Non-pigmented ciliary epithelial cell (primary cell): ENCODE measurements at places on chromosomes 11 and 22.

- no peak for DNase-seq
Observed at GRCh38 chr22:30905696-30906341, 62.8 kb downstream of the MORC2 start.

DNA sequence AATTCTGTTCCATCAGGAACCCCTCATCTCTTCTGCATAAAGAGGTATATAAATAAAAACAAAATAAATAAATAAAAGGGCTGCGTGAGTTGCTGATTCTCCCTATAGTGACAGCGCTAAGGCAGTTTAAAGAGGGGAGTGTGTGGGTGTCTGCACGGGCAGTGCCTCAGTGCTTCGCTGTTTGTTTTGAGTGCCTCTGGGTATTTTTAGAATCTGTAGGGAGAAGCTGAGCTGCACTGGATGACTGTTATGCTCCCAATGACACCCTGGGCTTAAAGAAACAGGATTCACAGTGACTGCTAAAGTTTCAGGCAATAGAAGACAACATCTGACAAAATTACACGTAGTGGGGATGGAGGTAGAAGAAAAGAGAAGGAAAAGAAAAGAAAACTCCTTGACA lies 38.8 kb downstream of the SLC1A2 start:
- DNase-seq: no peak

GRCh38 chr11:1485504-1485885 lies 1.1 kb downstream of the MOB2 start:
- no peak for DNase-seq

GRCh38 chr11:13680501-13681264 lies 12.2 kb downstream of the FAR1 start:
- no peak for DNase-seq

DNA sequence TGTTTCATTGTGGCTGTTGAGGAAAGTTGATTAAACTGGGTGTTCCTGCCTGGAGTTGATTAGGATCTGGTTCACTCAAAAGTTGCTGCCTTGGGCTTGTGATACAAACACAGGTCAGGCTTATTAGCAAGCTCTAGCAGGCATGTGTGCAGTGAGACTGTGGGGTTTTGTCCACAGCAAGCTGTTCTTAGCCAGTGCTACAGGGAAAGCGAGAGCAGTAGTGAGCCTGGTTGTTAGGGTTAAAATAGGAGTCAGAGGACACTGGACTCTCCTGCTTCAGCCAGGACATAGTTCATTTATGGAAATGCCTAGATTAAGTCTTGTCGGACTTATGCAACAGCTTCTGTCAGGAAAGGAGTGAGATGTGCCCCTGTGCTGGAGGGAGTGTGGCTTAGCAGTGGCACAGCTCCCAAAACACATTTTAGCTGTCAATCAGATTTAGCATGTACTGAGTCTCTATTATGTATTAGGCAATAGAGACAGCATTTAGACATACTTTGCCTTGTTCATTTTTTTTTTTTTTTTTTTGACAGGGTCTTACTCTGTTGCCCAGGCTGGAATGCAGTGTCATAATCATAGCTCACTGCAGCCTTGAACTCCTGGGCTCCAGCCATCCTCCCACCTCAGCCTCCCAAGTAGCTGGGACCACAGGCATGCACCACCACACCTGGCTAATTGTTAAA lies 8.7 kb downstream of the SNRPD3 start:
- DNase-seq: no peak

GRCh38 chr11:35893796-35894475 lies 49.9 kb upstream of the LDLRAD3 start:
- DNase-seq: no peak

- DNase-seq: no peak
Observed at GRCh38 chr11:45021001-45021400, 70.3 kb upstream of the TP53I11 start.

DNA sequence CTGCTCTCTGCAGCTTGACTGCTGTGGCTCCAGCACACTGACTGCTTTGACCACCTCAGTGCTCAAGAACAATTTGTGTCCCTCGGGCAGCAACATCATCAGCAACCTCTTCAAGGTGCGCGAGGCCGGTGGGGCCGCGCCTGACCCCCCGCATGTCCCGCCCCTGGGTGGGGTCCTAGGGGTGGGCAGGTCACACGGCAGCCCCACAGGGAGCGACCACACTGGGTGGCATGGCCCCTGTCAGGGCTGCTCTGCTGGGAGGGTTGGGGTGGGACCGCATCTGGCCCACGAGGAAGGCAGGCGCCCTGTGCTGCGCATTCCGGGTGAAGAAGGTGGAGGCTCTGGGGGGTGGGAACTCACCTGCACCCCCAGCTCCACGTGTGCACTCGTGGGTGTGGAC lies 4.7 kb upstream of the TSSC4 start:
- no peak for DNase-seq

DNA sequence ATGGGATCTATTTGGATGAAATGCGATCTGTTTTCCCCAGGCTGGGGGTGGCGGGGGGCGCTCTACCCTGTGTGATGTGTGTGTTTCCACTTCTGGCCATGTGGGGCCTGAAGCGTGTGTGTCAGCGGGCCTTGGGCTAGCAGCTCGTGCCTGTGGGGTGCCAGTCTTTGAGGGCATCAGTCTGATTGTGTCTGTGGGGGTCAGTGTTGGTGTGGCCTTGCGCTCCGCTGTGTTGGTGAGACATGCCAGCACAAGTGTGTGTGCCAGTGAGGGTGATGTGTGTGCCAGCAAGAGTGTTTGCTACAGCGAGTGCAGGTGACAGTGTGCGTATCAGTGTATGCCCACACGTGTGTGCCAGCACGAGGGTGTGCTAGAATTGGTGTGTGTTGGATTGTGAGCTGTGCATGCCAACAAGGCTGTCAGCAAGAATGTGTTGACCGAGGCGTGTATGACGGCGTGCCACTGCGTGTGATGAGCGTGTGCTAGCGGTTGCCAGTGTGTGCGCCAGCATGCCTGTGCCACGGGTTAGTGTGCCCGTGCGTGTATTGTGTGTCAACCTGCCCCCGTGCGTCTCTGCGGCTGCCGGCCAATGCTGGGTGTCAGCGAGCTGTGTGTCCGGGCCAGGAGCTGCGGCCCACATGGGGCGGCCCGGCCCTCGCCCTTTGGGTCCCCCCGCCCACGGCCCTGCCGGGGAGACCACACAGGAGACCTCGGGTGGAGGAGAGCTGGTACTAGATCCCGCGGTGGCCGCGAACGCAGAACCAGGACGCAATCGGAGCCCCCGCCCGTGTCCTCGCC lies 519 bp downstream of the ARRB1 start:
- DNase-seq: no peak

DNA sequence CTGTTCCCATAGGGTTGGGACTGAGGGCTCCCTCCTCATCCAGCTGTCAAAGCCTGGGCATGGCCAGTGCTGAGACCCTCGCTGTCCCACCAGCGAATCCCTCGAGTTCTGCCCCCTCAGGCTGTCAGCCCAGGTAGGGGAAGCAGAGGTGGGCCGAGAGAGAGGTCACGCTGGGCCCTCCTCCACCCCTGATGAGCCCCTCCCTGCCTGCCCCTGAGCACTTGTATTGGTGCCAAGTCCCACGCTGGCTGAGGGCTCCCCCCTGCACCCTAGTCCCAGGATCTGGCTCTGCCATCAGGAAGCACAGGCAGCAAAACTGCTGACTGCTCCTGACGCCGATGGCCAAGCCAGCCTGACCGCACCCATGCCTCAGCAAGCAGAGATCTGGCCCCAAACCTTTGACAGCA lies 3.3 kb downstream of the PRR33 start:
- DNase-seq: no peak

GRCh38 chr11:62556875-62557631 lies 10.4 kb upstream of the AHNAK start:
- DNase-seq: no peak

- DNase-seq: no peak
Observed at GRCh38 chr11:36899800-36900199, 301.8 kb upstream of the RAG2 start.

GRCh38 chr11:76792505-76793264 lies 9.5 kb downstream of the TSKU start:
- DNase-seq: no peak

GRCh38 chr22:20437613-20438426 lies at the start of gene SCARF2:
TSS of gene SCARF2 (minus strand) at chr22:20437825. CDS start at chr22:20437754, 71 bp downstream.
- no peak for DNase-seq

DNA sequence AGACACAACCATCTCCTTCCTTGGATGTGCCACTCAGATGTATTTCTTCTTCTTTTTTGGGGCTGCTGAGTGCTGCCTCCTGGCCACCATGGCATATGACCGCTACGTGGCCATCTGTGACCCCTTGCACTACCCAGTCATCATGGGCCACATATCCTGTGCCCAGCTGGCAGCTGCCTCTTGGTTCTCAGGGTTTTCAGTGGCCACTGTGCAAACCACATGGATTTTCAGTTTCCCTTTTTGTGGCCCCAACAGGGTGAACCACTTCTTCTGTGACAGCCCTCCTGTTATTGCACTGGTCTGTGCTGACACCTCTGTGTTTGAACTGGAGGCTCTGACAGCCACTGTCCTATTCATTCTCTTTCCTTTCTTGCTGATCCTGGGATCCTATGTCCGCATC lies 489 bp downstream of the OR10A4 start:
- DNase-seq: no peak

- DNase-seq: no peak
Observed at GRCh38 chr11:125163431-125164063, 1.0 kb upstream of the PKNOX2 start.

GRCh38 chr11:123481640-123482039 lies 51.6 kb downstream of the GRAMD1B start:
- DNase-seq: no peak

DNA sequence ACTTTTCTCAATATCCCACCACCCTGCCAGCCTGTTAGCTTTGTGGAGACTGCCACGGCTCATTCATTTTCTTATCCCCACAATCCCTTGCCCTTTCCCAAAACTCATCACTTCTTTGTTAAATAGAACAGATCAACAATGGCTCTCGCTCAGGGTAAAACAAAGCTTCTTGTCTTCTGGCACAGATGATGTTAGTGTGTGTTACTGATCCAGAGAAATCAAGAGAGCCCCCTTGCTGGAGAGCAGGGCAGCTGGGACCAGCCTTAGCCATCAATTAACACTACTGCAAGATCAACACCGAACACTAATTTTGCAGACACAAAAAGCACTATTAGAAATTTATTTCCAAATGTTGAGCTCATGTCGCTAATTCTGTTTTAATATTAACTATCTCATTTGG lies 420.9 kb downstream of the TENM4 start:
- DNase-seq: no peak

DNA sequence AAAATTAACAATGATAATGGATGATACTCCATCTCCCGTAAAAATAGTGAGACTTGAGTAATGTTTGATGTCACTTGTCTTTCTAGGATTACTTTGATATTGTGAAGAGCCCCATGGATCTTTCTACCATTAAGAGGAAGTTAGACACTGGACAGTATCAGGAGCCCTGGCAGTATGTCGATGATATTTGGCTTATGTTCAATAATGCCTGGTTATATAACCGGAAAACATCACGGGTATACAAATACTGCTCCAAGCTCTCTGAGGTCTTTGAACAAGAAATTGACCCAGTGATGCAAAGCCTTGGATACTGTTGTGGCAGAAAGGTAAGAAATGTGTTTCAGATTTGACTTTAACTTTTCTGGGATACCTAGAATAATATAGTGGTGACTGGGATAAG lies 48.0 kb upstream of the L3MBTL2 start:
- no peak for DNase-seq

- DNase-seq: no peak
Observed at GRCh38 chr22:48224332-48224731, 1461.9 kb downstream of the TBC1D22A start.

DNA sequence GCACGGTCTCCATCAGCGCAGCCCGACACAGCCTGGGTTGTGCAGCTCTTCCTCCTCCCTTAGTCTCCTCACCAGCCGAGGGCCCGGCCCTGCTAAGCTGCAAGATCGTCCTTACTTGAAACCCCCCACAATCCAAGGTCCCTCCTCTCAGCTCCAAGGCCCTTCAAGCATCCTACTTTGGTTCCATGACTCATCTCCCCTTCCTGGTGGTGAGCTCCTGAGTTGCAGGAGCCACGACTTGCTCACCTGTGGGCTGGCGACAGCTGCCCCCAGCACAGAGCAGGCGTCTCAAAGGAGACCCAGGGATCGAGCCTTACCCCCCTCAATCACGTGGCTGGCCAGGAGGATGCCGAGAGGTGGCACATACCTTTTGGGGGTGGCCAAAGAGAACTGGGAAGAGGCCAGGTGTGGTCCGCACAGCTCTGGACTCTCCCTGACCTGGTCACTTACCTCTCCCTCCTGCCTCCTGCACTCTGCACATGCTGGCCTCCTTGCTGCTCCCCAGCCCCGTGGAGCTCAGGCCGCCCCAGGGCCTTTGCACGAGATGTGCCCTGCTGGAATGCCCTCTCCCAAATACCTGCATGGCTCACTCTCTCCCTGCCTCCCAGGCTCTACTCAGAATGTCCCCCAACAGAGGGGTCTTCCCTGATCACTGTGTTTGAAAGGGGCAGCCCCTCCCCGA lies 35.2 kb upstream of the FADD start:
- DNase-seq: no peak

GRCh38 chr11:68261006-68261405 lies 10.8 kb downstream of the C11orf24 start:
- no peak for DNase-seq

DNA sequence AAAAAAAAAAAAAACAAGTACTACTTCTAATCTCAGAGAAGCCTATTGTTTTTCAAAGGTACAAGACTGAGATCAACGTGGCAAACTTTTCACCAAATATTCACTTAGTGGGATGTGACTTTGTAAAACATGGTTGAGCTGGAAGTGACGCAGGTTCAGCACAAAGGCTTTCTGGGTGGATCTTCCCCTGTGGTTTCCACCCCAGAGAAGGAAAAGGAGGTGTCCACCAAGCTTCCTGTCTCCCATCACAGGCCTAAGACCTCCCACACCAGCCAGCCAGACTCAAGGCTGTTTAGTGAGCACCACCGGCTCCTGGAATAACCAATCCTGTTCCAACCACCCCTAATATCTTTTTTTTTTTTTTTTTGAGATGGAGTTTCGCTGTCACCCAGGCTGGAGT lies 5.7 kb downstream of the TMEM184B start:
- no peak for DNase-seq

GRCh38 chr11:79229047-79229446 lies 211.8 kb downstream of the TENM4 start:
- no peak for DNase-seq

- no peak for DNase-seq
Observed at GRCh38 chr11:112553205-112553731, 292.6 kb upstream of the PLET1 start.

DNA sequence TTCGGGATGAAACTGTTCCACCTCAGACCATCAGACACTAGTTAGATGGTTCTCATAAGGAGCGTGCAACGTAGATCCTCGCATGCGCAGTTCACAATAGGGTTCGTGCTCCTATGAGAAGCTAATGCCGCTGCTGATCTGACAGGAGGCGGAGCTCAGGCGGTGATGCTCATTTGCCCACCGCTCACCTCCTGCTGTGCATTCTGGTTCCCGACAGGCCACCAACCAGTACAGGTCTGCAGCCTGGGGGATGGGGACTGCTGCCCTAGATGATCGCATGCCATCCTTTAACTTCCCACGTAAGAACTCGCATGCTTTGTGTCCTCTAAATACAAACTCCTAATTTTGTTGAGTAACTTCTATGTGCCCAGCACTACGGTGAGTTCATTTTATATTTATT lies 62.6 kb downstream of the EFCAB6 start:
- no peak for DNase-seq
